ENCODE measurements at places on chromosomes 5 and 9.

- no peak for DNase-seq
Measured at GRCh38 chr5:6492934-6493333, 44.3 kb downstream of the UBE2QL1 start.

- DNase-seq: no peak
Measured at GRCh38 chr5:126188804-126189203, 234.4 kb upstream of the GRAMD2B start.

GRCh38 chr9:17519761-17520160, 59.1 kb upstream of the SH3GL2 start:
- DNase-seq: no peak

DNA sequence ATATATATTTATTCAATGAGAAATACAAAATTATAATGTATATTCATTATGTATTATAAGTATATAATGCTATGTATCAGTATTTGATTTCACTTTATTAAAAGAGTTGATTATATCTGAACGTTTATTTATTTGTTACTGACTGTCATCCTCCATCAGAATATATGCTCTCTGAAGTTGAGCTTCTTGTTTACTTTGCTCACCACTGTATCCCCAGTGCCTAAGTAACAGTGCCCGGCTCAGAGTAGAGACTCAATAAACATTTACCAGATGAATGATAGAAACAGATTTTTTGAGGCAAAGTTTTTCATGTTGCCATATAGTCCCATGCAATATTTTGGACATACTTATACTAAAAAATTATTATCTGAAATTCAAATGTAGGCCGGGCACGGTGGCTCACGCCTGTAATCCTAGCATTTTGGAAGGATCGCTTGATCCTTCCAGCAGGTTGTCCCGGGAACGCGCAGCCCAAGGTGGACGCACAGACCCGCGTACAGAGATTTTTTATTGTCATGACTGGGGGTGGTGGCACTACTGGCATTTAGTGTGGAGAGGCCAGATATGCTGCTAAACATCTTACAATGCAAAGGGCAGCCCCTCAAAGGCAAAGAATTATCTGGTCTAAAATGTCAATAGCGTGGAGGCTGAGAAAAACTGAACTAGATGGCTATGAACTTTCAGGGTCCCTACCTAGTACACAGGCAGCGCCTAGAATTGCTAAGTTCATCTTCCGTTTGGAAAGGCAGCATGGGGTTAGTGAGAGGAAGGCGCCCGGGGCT, 761 bp upstream of the DNAJC25 start:
- no peak for DNase-seq

DNA sequence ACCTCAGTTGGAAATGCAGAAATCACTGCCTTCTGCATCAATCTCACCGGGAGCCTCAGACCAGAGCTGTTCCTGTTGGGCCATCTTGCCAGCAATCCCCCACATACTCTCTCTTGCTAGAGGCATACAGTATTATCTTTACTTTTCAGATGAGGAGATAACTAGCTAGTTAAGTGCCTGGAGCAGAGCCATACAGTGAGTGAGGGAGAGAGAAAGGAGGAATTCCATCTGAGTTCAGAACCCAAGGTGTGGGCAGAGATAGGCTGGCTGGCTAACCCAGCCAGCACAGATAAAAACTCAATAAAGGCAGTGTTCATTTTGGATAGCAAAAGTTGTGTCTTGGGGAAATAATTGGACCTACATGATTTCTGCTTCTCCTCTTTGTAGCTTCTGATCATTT, 268.0 kb upstream of the KIF2A start:
- no peak for DNase-seq

DNA sequence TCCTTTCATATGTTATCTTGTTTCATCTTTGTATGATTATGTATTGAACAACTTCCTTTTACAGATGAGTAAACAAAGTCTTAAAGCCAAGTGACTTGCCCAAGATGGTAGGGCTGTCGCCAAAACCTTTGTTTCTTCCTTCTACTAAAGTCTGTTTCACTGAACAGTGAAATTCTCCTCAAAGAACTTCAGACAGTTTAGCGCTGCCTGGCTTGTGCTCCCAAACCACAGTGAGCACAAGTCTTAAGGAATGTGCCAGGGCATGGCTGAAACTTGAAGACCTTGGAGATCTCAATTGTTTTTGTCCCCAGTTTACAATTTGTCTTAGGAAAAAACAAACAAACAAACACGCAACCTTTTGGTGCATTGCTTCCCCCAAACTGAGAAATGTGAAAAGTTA, 273.5 kb downstream of the CRB2 start:
- no peak for DNase-seq

DNA sequence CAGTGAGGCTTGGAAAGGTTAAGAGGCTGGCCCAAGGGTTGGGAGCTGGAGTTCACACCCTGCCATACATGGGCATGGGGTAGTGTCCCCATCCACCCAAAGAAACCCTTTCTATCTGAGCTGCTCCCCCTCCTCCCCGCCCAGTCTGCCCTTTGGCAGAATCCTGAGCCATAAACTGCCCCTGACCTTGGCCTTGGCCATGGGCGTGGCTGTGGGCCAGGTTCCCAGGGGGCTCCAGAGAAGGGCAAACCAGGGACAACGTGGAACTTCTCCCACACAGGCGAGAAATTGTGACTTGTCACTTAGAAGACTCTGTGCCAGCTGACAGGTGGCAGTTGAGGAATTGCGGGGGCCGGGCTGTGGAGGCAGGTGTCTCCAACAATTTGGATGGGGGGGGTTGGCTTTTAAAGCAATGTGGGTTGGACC, 4.8 kb downstream of the FAM78A start:
- DNase-seq: no peak

- no peak for DNase-seq
Measured at GRCh38 chr9:15271403-15271802, 35.6 kb downstream of the TTC39B start.

DNA sequence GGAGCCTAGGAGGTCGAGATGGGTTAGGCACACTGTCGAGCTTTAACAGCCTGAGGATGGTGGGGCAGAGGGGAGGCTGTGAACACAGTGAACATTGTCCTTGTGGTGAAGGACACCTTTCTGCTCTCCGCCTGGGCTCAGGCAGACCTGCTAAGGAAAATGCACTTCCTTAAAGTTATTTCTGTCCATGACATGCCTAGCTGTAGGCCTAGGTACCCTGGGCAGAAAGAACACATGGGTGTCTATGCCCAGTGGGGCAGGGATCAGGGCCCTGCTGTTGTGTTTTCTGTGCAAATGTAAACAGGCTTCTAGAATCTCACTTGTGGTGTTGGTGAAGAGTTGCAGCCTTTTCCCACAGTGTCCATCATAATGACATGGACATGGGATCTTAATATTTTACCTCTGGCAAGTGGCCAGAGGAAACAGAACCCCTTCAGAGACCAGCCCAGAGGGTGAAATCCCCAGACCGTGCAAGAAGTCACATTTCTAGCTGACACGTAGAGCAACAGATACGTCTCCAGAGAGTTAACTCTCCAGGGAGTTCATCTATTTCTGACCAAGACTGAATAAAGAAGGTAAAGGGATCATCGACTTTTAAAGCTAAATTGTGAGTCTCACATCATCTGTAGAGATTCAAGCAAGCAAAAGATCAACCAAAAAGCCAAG, 79.2 kb downstream of the C9orf152 start:
- no peak for DNase-seq

DNA sequence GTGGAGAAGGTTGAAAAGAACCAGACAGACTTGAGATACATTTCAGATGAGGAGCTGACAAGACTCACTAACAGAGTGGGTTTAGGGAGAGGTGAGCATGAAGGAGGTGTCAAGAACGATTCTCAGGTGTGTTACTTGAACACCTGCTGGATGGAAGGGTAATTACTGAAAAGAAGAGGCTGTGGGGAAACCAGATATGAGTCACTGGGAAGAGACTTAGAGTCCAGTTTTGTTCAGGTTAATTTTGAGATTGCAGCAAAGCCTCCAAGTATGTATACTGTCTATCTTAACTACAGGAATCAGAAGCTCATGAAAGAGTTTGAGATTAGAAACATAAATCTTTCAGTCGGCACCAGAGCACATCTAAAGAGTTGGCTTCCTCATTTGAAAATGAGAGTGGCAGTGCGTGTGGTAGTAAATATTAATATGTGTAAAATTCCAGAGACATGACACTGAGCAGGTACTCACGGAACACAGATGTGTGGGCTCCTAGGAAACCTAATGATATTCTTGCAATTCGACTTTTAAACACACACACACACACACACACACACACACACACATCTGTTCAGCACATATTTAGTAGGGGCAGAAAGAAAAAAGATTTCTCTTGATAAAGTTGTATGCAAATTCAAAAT, 197.1 kb downstream of the CDH18 start:
- DNase-seq: no peak

- DNase-seq: peak; percentile 72
Measured at GRCh38 chr9:35110327-35110761, 5.3 kb downstream of the ATOSB start.

DNA sequence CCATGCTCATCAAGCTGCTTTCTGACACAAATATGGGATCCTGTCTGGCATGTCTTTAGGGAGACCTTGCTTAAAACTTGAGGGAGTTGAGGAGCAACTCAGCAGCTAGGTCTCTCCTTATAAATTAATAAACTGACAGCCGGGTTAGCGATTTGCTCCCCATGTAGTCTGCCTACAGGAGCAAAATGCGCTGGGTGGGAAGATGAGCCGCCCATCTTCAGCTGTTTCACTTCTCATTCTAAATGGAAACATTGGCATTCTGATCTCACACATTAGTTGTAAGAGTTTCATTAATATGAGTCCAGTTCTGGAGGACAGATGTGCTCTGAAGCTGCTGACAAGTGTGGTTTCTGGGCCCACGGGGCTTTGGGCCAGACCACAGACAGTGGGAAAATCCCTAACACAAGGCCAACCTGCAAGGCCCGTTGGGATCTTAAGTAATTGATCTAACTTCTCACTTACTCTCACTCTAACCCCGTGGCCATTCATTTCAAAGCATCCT, 197.0 kb downstream of the MCTP1 start:
- DNase-seq: no peak

DNA sequence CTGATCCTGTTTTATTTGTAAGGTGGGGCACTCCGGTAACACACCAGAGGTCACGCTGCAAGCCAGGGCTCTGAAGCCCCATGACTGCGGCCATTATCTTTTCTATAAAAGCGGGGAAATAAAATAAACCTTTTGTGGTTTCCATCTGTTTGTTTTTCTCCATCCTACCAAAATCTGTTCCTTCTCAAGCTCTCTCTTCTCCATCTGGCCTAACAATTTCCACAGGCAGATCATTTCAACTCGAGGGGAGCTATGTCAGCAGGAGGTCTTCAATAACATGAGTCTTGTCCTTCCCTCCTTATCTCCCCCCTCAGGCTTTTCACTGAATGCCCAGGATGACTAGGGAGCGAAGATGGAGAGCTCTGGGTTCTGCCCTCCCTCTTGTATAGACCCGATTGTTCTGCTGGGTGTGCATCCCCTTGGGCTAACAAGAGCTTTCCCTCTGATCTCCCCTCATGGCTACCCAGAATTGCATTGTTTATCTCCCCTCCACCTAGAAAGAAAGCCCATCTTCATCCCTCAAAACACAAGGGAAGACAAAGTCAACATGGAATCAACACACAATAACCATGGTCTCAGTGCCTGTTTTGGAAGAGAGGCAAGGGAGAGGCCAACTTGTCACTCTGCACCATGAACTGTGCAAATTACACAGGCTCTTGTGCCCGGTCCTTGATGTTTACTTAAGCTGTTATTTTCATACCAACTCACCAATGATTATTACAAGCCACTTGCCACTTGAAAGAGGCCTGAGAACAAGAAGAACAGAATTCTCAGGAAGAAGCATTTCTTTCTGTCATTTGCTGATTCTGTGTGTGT, 187.8 kb downstream of the FANCC start:
- no peak for DNase-seq

GRCh38 chr5:81316571-81316970, 15.2 kb downstream of the ZCCHC9 start:
- DNase-seq: no peak

DNA sequence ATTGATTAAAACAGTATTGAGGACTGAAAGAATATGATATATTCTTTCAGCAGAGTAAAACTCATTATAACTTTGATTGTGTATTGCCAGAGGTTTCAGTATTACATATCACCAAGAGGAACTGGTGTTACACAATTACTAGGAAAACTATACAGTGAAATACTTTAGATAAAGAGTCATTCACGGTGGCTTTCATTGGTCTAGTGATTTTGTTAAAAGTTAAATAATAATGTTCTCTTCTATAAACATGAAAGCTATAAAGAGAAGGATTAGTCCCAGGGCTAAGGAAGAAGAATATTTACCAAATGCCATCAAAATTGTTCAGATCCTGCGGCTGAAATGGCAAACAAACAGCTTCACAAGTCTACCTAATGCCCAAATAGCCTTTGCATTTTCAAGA, 306.2 kb downstream of the SEMA5A start:
- no peak for DNase-seq

Data from hematopoietic multipotent progenitor cell treated with erythropoietin and hydrocortisone succinate and interleukin-3 and kit ligand, for 8 days (in vitro differentiated cells).